ENCODE measurements at places on chromosomes 5 and 9.

GRCh38 chr9:108816037-108816436, 39.7 kb downstream of the ACTL7B start:
- DNase-seq = no peak

DNA sequence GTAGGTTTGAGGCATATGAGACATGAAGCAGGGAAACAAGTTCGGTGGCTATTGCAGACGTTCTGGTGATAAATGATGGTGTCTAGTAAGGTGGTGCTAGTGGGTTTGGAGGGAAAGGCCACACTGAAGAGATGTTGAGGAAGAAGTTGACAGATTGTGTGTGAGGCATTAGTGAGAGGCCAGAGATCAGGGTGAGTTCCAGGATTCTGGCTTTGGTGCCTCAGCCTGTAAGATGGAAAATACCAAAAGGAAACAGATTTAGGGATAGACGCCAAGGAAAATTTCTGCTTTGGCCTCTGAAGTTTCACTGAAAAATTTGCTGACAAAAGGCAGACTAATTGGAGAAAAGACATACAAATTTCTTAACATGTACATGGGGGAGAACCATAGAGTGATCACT, 6.4 kb upstream of the PAIP1 start:
- DNase-seq = peak; percentile 22

GRCh38 chr9:81522716-81523551, 166.4 kb downstream of the TLE1 start:
- peak; percentile 60 for DNase-seq

DNA sequence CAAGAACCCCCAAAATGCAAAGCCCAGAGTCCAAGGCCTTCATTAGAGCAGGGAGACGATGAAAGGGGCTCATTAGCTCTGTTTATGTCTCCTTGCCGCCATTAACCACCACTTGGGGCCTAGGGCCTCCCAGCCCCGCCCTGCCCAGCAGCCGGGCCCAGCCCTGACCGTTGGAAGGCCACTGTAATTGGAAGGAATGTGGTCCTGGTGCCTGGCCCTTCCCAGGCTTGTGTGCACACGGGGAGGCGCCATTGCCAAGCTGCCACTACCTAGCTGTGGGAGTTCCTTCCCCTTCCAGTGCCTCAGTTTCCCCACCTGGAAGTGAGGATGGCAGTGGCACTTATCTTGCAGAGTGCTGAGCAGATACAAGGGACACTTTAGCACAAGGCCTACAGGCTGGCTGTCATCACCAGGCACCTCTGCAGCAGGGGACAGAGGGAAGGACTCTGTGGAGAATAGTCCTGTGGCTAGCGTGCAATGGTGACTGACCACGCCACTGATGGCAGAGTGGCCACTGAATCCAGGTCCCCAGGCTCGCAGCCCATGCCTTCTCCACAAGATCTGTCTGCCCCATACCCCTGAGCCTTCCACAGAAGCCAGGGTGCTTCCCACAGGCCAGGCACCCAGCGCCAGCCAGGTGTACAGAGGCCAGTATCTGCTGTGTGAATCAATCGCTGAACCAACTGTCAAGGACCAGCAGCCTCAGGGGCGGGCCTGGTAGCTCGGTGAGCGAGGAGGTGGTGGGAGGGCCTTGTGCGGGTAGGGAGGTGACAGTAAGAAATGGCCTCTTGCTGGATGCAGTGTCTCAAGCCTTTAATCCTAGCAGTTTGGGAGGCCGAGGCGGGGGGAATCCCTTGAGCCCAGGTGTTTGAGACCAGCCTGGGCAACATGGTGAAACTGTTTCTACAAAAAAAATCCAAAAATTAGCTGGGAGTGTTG, 20.8 kb downstream of the GBGT1 start:
- DNase-seq = no peak

- DNase-seq = peak; percentile 87
These were observed 84.9 kb downstream of the ZNF608 start for GRCh38 chr5:124661317-124662141.

All from fibroblast of skin of abdomen (primary cell).